Stimulated activated CD4-positive, alpha-beta T cell treated with anti-CD3 and anti-CD28 coated beads, Interleukin-2, amount 100 ng/mL, for 24 hours (primary cell): ENCODE measurements at places on chromosomes 5 and 9.

DNA sequence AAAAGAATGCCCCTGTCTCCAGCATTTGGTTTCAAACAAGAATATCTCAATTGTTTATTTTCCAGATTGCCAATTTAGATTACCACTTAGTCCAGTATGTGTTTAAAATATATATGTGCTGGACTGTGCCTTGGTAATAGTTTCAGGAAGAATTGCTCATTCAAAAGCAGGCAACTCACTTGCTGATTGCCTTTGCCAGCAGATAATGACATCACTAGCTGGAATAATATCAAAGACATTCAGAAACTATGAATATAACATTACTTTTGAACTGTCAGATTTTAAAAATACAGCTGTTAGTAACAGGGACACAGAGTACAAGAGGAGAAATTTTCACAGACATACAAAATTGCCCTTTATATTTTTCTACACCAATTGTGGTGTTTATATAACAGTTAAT, 96.0 kb upstream of the ITGA2 start:
- no peak for DNase-seq

DNA sequence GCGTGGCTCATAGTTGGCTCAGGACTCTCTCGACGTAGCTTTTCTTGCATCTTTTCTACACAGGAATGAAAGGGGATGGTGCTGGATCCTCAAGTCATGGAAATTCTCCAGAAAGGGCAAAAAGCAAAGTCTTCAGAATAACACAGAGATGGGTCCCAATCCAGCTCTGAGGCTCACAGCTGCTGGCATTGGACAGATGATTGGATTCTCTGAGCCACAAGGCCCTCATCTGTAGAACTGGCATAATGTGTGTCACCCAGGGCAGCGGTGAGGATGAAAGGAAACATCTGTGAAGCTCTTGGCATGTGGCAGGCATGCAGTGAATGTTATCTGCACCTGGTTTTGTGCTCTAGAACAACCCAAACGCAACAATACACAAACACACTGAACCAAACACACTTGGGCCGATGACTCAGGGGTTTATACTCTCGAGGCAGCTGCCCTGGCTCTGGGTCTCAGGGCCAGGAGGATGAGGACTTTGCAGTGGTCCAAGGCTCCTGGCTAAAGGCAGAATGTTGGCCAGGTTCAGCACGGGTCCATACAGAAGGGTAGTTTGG, 64.0 kb upstream of the UBTD2 start:
- no peak for DNase-seq

DNA sequence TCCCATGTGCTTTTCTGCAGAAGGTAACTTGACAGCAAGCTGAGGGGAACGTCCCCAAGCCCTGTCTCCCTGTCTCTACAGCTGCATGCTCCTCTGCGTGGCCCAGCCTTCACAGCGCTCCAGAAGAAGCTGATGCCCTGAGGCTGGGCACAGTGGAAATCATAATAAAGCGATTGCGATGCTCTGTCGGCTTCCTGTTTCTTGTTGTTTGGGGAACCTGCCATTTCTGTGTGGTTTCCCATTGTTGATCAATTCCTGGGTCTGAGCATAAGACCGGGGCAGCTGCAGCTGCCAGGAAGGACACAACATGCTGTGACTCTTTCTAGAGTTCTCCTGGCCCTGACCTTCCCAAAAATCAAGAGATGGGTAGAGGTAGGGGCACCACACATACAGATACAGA, 7.2 kb upstream of the DNAJB5 start:
- DNase-seq: no peak

DNA sequence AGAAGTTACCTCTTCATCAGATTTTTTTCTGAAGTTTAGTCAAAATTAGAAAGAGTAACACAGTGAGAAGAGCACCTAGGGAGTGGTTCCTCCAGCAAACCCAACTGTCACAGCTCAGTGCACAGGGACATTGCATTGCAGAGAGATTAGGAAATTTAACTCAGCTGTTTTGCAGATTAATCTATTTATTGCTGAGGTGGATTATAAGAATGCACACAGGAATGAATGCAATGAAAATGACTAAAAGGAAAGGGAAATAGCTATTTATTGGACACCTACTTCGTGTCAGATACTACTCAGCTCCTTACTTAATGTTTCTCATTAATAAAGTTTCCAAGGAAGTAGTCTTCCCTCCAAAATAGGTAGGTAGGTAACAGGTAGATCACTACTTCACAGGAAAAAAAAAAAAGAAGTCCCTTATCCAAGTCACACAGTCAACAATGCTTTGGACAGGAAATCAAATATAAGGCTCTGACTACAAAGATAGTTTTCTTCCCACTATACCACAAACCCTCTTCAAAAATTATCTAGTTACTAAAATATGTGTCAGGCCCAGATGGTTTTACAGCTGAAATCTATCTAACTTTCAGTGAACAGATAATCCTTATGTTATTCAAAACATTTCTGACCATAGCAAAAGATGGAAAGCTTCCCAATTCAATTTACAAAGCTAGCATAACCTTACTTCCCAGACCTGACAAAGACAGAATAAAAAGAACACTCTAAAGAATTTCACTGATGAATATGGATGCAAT, 442.2 kb upstream of the MPDZ start:
- no peak for DNase-seq

DNA sequence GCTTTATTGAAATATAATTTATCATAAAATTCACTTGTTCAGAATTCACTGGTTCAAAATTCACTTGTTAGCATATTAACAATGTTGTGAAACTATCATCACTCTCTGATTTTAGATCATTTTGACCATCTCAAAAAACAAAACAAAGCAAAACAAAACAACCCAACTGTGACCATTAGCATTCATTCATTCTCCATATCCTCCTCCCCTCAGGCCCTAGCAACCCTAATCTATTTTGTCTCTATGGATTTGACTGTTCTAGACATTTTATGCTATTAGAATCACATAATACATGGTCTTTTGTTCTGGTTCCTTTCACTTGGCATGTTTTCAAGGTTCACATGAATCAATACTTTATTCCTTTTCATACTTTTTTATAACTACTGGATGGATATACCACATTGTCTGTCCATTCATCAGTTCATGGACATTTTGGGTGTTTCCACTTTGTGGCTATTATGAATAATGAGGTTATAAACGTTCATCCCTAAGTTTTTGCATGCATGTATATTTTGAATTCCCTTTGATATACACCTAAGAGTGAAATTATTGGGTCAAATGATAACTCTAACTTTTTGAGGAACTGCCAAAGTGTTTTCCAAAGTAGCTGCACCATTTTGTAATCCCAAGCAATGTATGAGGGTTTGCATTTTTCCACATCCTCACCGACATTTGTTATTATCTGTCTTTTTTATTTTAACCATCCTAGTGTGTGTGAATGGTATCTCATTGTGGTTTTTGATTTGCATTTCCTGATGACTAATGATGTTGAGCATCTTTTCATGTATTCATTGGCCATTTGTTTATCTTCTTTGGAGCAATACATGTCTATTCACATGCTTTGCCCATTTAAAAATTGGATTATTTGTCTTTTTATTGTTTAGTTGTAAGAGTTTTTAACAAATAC, 304.1 kb downstream of the SH3GL2 start:
- DNase-seq: no peak

DNA sequence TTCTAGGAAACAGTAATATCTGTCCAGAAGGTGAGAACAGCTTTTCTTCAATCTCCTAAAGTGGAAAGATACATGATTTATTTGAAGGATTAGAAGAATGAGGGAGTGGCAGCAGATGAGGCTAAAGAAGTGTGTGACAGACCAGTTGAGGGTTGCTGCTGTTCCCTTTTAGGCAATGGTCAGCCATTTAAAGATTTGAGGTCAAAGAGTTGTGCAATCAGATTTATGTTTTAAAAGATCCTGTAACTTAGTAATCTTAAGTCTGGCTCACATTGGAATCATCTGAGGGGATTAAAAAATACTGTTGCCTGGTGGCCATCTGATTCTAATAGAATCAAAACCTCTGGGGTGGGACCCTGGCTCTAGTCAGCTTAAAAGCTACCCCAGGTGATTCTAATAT, 4.3 kb upstream of the SGCD start:
- no peak for DNase-seq

GRCh38 chr9:23855873-23856604, 30.0 kb upstream of the ELAVL2 start:
- DNase-seq: no peak

- no peak for DNase-seq
Measured at GRCh38 chr5:85305766-85306165, 921.1 kb upstream of the EDIL3 start.

GRCh38 chr9:23044549-23044948, 597.9 kb downstream of the DMRTA1 start:
- no peak for DNase-seq

DNA sequence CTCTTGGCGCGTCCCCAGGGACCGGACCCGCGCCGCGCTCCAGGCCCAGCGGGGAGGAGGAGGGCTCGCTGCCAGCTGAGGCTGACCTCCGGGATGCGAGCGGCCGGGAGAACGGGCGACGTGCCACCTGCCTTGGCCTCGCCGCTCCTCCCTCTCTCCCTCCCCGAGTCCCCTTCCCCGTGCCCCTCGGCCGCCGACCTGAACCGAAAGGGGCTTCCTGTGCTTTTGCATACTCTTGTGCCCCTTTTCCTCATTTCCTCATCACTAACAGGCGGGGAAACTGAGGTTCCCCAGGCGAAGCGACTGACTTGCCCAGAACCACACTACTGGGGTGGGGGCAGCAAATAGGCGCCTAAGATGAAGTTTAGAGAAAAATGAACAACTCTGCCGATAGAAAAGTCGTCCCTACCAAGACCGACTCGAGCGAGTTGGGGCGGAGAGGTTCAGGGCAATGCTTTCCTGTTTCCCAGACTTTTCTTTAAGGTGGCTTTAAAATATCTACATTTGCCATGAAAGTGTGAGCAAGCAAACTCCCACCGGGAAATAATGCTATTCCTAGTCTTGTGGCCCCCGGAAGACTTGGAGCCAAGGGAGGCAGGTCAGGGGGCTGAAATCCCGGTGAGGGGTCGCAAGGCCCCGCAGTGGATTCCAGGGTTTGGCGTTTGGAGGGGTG, 580 bp upstream of the DUSP1 start:
- DNase-seq: no peak

GRCh38 chr5:95241635-95242034, 43.3 kb downstream of the MCTP1 start:
- no peak for DNase-seq

DNA sequence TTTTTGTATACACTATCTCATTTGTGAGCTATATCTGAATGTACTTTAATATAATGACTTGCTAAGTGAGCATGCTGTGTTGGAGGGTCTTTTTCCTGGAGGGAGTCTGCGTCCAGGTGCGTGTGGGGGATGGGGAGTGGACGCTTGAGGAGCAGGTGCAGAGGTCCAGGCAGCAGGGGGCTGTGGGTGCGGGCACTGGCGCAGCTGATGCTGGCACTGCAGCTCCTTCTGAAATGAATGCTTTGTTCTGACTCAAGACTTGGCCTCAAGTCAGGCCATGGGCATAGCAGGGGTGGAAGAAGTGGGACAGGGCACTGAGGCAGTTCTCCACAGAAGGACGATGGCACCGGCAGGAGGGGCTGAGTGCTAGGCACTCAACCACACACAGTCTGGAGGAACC, 165.7 kb upstream of the IRX1 start:
- DNase-seq: no peak

DNA sequence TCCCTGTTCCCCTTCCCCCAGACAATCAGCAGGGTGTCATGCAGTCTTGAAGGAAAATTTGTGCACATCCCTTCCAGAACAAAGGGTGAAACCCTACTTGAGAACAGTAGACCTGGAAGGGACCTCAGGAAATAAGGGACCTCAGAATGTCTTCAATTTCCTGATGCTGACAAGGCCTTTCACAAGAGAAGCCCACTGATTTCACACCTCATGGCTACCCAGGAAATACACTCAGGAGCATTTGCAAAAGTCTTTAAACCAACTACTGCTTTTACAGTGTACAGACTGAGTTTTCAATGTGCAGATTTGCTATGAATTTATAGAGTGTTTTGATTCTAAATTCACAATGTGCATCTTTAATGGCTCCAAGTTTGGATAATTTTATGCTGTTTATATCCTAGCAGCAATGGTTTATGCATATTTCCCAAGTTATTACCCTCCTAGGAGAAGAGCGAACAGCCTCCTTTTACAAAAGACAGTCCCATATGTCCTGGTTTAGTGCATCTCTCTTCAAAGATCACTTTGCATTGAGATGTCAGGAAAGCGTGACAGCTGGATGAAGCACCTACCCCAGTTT, 74.8 kb downstream of the GALNT10 start:
- no peak for DNase-seq

DNA sequence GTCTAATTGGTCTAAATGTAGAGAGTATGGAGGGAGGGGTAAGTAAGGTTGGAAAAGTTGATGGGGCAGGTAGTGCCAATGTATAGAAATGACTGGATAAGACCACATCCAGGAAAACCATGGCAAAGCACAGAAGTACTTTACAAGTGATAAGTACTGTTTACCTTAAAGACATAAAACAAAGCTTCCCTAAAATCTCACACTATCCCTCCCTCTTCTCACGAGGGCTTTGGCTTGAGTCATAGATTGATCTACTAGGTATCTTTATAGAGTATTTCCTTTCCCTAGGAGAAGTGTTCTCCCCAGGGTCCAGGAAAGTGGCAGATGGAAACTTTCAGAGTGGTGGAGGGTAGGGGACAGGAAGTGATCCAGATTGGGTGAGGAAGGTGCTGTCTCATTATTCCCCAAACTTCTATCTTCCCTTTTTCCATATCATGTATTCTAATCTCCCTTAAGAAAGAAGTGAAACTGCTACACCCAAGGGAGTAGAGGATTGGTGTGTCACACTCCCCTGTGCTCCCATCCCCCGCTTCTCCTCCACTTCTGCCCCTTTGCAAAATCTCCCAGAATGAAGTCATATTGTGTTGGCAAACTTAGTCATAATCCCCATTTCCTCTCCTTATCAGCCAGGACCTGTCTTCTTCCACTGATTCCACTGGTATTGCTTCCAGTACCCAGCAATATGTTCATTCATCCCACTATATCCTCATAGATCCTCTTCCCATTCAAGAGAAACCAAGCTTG, 14.6 kb downstream of the IL33 start:
- no peak for DNase-seq

DNA sequence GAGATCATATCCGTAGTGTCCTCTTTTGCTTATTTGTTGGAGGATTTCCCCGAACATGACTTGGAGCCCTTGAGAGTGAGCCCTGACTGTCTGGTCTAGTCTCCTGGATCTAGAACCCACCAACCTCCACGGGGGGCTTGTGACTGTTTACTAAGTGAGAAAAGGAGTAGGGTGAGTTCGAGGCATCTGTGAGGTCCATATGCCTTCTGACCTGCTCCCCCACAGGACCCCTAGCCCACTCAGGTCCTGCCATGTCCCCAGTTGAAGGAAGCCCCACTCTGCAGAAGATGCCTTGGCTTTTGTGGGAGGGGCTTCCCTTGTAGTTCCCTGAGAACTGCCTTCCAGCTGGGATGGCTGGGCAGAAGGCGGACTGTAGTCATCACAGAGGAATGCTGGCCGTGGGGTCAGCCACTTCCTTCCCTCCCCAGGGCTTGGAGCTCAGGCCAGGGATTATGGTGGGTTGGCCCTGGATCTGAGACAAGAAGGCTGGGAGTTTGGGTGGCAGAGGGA, 7.0 kb upstream of the IRF1 start:
- DNase-seq: no peak

DNA sequence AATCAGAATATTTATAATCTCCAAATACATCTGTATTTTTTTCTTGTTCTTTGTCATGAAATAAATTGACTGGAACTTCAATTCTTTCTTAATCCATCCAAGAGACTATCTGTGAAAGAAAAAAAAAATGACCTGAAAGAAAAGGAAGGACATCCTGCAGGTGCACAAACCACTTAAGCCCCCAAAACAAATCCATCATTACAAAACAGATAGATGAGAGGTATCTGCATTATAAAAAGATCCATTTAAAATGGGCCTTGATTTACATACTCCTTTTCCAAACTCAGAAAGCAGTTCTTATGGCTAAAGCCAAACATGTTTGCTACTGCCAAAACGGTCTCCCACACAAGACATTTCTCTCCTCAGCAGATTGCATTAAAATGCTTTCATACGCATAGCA, 85.5 kb downstream of the ELAVL2 start:
- no peak for DNase-seq
